T-helper 2 cell treated with Interferon-gamma antibody and Interleukin-4, amounts not matched to agents 5 μg/mL and 100 μg/mL, for 36 hours (primary cell): ENCODE measurements at places on chromosomes 11 and 22.
A peak's percentile ranks its signal among the peaks of the same experiment; 100 is the strongest.

- DNase-seq = no peak
These were observed 50.6 kb downstream of the ARHGAP8 start for GRCh38 chr22:44802956-44803355.

DNA sequence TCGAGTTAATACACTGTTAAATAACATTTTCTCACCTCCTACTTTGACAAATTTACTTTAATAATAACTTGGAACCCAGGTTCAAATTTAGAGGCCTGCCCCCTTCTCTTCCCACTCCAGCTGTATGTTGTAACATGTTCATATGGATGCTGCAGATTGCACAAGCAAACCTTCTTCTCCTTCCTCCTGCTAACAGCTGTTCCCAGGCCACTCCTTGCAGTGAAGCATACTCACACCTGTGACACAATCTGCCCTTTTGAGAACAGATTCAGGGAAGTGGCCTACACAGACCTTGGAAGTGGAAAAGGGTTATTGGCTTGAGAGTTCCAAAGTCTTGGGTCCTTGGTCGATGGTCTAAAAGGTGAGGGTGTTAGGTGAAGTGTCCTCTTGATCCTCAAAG lies 131.9 kb downstream of the TEAD1 start:
- DNase-seq = no peak

- no peak for DNase-seq
These were observed 11.3 kb upstream of the WBP2NL start for GRCh38 chr22:41987276-41987675.

DNA sequence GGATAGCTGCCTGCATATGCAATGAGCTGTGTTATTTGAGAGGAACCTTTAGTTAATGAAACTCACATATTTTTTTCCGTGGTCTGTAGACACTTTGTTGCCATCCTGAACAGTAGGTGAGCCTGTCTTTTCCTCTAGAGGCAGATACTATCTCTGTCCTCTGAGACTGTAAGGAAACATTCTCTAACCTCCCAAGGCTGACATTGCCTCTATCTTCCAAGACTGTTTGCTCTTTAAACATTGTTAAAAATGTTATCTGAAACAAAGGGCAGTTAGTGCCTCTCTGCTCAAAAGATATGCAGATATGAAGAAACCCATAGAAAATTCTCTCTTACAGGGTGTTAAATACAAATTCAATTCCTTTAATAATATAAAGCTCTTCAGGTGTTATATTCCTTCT lies 963.8 kb upstream of the CNTN5 start:
- DNase-seq = no peak

- no peak for DNase-seq
These were observed 17.0 kb upstream of the GRIK4 start for GRCh38 chr11:120494595-120494994.

DNA sequence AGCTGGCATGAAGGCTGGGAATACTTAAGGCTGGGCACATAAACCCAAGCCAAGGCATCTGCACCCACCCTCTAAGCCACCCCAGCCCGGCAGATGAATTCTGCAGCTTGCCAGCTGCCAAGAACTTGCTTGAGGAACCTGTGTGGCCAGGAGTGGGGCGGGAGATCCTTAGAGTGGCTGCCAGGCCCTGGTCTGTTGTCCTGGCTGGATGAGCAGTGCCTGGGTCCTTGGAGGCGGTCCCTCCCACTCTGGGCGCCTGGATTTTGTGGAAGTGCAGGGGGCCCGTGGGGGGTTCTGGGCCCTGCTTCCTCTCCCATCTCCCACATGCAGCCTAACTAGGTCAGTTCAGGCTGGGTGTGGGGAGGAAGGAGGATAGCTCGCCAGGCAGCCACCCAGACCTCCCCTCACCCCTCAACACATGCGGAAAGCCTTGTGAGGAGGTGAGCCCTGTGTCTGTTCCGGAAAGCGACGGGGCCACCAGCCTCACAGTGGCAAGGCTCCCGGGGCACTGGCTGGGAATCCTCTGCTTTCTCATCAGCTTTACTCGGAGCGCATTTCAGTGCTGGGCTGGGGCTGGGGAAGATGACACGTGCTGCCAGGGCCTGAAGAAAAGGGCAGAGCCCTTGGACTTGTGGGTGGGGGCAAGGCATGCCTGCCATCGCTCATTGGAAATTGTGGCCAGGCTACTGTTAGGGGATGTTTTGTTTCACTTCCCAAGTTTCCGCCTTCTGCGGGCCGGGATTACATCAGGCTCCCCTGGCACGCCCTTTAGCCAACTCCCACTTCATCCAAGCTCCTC lies 8.4 kb downstream of the DAGLA start:
- DNase-seq = no peak

- DNase-seq = no peak
These were observed 56.4 kb downstream of the UBASH3B start for GRCh38 chr11:122711831-122712381.

- peak; percentile 2 for DNase-seq
These were observed 2.2 kb downstream of the PAX6 start for GRCh38 chr11:31808721-31809540.

GRCh38 chr11:101482556-101483124 lies 101.2 kb downstream of the TRPC6 start:
- DNase-seq = no peak

DNA sequence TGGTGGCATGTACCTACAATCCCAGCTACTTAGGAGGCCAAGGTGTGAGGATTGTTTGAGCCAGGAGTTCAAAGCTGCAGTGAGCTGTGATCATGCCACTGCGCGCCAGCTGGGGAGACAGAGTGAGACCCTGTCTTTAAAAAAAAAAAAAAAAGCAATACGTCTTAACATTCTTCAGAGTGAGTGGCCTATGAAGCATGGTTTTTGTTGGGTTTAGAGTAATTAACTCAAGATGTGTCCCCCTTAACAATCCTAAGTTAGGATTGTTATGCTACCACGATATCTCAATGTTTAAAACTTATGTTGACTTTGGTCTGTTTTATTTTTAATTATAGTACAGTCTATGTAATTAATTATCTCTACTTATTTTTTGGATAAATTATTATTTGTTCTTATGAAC lies 156.1 kb downstream of the HIPK3 start:
- no peak for DNase-seq

GRCh38 chr11:24389575-24389974 lies 107.3 kb upstream of the LUZP2 start:
- DNase-seq = no peak

- no peak for DNase-seq
These were observed 20.3 kb downstream of the MICALL1 start for GRCh38 chr22:37926358-37926757.

GRCh38 chr22:39712751-39713525 lies 142.4 kb downstream of the CACNA1I start:
- no peak for DNase-seq

- no peak for DNase-seq
These were observed 2.8 kb downstream of the PDGFB start for GRCh38 chr22:39241794-39242594.

GRCh38 chr22:23722724-23723123 lies 28.2 kb downstream of the ZNF70 start:
- DNase-seq = no peak

GRCh38 chr11:83056204-83056603 lies 15.5 kb downstream of the RAB30 start:
- no peak for DNase-seq

DNA sequence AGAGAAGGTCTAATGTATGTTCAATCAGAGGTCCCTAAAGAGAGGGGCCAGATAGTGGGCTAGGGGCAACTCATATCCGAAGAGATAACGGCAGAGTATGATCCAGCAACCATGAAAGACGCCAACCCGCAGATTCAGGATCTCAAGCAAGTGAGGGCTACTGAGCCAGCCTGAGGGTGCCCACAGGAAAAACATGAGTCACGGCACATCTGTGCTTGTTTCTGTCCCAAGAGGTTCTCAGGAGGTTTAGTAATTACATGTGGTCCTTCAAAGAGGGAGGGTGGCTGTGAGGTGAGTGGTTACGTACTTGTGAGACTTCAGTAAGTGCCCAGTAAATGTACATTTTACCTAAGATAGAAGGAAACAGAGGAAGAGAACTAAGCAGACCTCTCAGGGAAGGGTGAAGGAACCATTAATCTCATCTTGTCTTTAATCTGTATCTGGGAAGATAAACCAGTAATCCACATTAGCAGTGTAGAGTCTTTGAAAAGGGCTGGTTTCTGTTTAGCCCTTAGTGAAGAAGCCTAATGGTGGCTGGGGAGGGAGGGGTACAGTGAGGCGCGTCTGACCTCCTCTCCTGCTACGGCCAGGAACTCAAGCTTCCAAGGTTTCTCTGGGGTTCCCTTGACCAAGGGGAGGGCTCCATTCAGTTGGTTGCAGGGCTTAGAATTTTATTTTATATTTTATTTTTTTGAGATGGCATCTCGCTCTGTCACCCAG lies 10.2 kb downstream of the SIRT3 start:
- DNase-seq = no peak

DNA sequence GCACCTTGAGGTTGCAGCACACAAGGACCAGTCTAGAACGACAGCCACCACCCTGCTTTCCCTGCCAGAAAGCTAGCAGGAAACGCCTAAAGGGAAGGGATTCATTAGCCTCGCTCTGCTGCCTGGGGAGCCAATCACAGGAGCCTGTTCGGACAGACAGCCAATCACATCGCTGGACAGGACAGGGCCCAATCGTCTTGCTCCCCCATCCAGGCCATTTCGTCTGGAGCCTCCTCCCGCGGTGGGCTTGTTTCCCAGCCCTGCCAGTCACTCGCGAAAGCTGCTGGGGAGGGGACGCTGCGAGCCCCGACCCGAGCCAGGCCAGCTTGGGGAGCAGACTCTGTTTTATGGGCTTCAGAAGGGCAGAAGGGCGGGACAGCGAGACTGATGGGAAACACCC lies 79.8 kb upstream of the NCAM1 start:
- DNase-seq = no peak

DNA sequence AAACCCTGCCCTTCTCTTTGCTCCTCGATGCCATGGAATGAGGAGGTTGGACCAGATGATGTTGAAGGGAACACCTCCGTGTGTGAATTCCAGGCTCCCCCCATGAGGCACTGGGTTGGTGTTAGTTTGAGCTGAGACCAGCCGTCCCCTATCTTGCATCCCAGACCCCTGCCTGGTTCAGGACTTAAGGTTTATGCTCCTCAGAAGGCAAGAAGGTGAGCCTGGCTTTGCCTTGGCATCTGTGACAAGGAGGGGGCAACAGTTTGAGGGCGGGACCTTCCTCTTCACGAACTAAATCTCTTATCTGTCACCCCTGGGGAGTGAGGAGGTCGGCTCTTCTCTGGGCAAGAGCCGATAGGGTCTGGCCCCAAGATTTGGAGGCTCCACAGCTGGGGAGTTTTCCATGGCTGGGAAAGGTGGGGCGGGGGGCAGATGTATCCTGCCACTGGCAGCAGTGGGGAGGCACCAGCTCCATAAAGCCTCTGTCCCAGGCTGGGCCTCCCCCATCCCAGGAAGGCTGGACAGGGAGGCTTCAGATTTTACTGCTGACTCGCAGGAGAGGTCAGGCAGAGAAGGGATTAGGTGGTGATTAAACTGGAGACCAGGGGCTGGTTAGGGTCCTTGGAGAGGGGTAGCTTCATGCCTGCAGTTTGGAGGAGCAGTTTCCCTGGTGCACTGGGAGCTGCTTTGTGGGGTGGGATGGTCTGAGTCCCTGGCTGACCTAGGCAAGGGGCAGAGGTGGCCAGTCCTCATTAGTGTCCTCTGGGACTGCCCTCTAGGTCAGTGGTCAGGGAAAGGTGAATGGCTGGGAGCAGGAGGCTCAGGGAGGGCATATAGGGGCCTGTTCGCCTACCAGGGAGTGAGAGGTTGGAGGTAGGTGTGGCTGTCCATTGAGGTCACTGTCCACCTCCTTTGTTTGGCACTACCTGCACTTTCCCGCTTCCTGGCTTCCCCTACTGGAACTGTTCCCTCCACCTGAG lies 1.1 kb downstream of the SEC14L2 start:
- no peak for DNase-seq

DNA sequence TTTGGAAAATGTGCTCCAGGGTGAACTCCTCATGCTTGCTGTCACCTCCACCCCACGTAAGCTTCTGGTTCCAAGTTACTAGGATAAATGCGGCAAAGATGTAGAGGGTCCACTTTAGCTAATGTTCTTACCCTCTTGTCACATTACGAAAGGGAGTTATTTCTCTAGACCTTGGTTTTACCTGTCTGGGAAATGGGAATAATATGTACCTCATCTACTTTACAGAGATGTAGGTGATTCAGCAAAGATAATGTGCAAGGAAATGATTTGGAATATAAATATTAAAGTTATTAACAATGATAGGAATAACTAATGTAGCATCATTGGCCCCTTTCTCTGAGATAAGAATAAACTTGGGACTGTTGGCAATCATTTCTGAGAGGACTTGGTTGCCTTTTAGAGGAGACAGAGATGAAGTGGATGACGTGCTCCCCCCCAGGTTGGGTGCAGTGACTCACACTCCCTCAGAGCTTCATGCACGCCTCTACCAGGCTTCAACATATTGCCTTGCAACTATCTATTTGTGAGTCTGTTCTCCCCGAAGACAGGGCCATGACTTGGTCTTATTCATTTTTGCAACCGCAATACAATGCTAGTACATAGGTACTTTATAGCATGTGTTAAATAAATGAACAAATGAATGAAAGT lies 97.1 kb downstream of the ME3 start:
- DNase-seq = no peak

- no peak for DNase-seq
These were observed 46.9 kb downstream of the CELSR1 start for GRCh38 chr22:46490538-46490937.

GRCh38 chr11:117221775-117222517 lies 9.9 kb downstream of the PCSK7 start:
- no peak for DNase-seq

DNA sequence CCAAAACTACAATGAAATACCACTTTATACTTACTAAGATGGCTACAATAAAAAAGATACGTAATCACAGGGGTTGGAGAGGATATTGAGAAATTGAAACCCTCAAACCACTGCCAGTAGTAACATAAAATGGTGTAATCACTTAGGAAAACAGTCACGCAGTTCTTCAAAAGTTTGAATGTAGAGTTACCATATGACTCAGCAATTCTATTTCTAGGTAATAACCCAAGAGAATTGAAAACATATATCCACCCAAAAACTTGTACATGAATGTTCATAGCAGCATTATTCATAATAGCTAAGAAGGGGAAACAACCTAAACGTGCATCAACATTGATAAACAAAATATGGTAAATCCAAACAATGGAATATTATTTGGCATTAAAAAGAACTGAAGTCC lies 24.4 kb upstream of the PSMA1 start:
- no peak for DNase-seq

- DNase-seq = no peak
These were observed 4.4 kb upstream of the SYTL2 start for GRCh38 chr11:85815186-85815931.
